Bronchial epithelial cell (primary cell): ENCODE measurements at places on chromosomes 5 and 9.

DNA sequence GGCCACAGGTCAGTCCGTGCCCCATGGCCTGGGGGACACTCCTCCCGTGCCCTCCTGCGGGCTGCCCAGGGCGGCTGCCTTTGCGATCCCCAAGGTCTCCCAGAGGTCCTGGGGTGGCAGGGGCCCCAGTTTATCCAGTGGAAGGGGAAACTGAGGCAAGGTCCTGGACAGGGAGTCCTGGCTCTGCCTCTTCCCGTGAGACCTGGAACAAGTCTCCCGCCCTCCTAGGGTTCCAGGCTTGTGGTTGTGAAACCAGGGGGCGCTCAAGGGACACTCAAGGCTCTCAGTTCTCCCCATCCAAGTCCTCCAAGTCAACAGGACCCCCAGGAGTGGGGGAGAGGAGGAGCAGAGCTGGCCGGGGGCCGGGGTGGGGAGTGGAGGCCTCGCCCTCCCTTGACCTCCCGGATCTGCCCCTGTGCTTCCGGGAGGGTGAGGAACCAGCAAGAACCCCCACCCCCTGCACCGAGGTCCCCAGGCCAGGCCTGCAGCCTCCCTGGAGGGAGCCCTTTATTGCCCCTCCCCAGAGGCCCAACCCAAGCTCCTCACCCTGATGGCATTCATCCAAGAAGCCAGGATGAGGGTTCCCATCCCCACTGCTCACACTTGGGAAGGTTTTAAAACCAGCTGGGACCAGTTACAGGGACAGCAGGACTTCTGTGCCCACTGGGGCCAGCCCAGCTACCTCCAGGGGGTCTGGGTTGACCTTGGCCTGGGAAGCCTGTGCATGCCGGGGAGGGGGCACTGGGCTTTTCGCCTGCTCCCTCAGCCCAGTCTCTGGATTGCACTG is 24.7 kb upstream of the TMEM250 start:
- DNase-seq: no peak

DNA sequence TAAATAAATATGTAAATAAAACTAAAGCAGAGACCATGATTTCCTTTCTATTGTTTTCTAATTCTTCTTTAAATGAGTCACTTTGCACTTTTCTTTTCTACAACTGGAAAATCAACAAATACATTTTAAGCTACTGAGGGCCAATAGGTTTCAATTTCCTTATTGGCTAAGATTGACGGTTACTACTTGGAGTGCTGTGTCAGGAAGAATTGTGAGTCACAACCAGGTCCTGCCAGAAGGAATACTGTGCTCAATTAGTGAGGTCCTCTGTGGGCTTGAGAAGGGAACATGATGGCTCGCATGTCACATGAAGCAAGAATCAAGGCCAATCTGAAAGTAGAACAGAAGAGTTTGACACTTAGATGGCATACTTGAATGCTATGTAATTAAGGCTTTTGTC is 110.8 kb downstream of the HMHB1 start:
- peak; percentile 88 for DNase-seq

DNA sequence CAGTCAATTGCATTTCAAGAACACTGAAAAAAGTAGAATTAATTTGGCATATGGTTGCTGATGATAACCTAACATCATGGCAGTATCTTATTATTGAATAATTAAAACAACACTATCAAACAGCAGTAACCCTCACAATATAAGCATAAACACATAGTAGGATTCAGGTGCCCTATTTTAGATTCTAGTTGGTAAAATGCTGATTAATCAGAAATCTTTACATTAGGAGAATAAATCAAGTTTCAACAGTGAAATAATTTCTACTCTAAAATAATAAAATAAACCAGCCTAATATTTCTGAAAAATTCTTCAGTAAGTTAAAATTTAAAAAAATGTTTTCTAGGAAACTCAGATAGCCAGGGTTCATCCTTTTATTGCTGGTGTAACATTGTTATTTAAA is 76.4 kb upstream of the NUDT12 start:
- DNase-seq: no peak

DNA sequence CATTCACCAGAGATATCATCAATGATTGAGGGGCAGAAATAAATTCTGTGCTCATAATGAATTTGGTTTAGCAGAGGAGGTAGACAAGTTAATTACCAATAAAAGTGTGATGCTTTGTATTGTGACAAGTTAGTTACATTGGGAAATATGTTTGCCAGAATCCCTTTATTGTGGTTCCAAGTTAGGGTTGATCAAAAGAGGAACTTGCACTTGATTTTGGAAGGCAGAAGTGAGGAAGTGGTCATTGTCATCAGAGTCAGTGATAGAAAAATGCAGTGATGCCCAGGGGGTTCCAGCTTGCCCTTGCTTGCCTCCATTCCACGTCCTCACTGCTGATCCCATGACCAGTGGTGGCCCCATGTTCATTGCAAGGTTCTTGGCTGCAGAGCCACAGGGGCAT is 69.7 kb downstream of the SVEP1 start:
- no peak for DNase-seq

DNA sequence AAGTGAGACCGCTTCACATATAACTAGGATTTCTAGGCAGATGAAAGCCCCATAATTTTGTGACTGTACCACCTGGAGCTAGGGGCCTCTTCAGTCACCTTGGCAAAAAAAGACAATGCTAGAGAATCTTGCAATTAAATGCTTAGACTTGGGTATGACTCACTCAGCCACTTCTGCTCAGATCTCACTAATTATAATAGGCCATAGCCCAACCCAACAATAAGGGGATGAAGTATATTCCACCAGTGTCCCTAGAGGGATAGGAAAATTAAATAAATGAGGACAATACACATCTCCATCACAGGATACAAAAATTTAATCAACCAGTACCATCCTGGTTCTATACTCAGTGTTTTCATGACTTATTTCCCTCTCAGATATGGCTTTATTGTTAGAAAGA is 1079.9 kb upstream of the C9orf72 start:
- no peak for DNase-seq

GRCh38 chr9:116870566-116870965 is 183.5 kb downstream of the TRIM32 start:
- peak; percentile 96 for DNase-seq

DNA sequence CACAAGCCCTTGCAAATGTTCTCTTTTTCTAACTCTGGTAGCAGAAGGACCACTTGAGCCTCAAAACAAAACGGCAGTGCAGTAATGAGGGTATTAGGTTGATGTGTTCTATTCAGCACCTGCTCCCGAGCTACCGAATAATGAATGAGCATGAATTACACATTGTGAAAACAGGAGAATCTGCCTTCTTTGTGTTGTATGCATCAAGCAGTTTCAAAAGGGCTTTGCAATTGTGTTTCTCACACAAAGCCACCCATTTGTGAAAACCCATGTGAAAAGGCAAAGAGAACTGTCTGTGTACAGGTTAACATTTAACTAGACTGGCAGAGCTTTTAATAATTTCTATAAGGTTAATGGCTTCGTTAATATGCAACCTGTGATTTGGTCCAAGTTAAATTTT is 97.8 kb downstream of the STK32A start:
- DNase-seq: no peak

DNA sequence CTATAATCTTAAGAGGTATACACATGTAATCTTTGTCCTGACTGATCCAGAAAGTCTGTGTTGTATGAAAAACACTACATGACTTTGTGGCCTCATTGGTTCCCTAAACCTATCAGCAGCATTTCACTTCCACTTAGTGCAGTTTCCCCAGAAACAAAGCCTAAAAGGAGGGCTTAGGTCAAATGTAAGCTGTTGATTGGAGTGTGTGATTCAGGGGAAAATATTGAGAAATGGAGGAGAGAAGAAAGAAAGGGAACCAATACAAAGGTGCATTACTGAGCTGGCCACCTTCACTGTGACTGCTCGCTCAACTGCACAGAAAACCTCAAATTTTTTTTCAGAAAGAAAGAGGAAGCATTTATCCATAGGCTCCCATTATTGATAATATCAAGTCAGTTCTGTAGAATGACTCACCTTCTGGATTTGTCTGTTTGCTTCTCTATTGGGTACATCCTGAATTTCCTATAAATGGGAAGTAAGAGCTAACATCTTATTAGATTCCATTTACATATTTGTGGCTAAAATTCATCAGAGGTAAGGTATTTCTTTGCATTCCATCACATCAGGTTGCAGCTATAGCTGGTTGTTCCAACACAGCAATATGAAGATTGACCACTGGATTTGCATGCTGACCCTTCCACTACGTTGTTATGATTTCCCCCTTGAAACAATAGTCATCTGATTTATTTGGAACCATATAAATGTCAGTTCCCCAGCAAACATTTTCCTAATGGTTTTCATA is 10.3 kb upstream of the FST start:
- DNase-seq: peak; percentile 68

DNA sequence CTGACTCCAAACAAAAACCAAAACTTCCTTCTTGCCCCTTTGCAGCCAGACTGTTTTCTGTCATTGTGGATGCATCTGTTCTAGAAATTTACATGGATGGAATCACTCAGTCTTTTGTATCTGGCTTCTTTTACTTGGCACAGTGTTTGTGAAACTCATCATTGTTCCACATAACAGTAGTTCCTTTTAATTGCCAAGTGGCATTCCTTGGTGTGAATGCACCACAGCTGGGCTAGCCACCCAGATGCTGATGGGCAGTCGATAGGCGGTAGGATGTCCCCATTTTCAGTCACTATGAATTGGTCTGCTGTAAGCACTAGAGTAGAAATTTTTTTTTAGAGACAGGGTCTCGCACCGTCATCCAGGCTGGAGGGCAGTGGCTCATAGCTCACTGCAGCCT is 6.3 kb upstream of the CLPTM1L start:
- DNase-seq: no peak

DNA sequence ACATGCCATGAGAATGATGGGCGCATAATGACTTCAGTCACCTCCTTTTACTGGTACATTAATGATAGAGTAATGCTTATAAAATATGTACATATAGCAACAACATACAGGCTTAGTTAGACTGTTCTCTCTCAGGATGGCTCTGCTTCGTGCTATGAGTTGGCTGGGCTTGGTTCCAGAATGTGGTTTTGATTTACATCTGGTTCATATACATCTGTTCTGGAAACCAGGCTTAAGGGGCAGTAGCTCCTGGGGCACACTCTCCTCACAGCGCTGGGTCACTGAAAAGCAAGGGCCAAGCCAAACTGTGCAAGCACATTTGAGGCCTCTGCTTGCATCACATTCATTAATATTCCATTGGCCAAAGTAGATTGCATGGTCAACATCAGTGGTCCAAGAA is 44.9 kb downstream of the PCSK1 start:
- no peak for DNase-seq

GRCh38 chr5:56010431-56010830 is 15.7 kb upstream of the IL6ST start:
- no peak for DNase-seq

DNA sequence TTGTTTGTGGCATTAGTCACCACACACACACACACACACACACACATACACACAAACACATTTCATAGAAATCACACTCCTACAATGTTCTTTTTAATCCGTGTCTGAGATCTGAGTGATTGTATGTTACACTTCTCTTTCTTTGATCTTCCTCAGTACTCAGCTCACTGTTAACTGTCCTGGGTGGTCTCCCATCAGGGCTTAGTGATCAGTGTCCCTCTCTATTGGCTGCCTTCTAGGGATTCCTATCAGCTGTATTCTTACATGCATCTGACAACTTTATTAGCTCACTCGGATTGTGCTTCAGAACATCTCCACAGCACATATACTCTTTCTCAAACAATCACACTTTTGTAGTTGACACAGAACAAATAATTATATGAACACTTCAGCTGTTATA is 170.2 kb upstream of the POU5F2 start:
- no peak for DNase-seq

DNA sequence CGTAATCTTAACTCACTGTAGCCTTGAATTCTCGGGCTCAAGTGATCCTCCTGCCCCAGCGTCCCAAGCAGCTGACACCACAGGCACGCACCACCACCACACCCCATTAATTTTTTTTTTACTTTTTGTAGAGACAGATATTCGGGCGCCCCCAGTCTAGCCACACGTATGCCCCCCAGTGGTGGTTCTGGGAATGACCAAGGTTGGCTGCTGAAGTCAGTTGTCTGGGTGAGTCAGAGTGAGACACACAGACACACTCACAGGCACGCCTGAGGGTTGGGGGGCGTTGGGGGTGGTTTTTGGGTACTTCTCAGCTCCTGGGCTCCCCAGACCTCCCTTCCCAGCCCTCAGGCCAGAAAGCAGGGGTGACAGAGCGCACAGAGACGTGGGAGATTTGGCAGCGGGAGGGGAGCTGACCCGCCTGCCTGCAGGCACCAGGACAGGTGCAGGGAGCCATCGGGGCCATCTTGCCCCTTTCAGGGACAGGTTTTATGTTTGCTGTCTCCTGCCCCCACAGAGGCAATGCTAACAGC is 4.2 kb upstream of the ENTPD8 start:
- DNase-seq: peak; percentile 82

DNA sequence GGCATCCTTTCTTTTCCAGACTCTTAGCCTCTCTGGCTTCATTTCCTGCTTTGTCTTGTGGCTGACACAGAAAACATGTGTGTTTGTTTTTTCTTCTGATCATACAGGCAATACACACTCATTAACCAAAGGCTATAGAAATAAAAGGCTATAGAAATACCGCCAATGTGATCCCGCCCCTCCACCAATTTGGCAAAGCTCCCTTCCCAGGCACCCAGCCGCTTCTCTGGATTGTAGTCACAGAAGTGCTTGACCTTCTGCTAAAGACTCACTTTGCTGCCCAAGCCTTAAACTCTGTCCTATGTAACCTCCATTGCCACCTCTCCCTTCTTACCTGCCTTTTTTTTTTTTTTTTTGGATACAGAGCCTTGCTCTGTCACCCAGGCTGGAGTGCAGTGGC is 5.3 kb downstream of the TXNDC15 start:
- no peak for DNase-seq

- DNase-seq: no peak
Measured at GRCh38 chr9:131728961-131729360, 10.9 kb downstream of the RAPGEF1 start.

- peak; percentile 76 for DNase-seq
Measured at GRCh38 chr5:138491669-138492559, 26.6 kb downstream of the EGR1 start.
